ENCODE measurements at places on chromosomes 11 and 22. TPM values are rescaled to one million over a fixed set of nuclear protein-coding genes. Genes with fewer than 3 reads are reported as not detected.

The CHEK2 gene
- total RNA-seq, result 54.4 TPM

The LAYN gene
- total RNA-seq, result 3.1 TPM

The CD3G gene
- not detected for total RNA-seq

The SOX6 gene
- 0.15 TPM for total RNA-seq

The VPS26B gene
- 28.1 TPM for total RNA-seq

DNA sequence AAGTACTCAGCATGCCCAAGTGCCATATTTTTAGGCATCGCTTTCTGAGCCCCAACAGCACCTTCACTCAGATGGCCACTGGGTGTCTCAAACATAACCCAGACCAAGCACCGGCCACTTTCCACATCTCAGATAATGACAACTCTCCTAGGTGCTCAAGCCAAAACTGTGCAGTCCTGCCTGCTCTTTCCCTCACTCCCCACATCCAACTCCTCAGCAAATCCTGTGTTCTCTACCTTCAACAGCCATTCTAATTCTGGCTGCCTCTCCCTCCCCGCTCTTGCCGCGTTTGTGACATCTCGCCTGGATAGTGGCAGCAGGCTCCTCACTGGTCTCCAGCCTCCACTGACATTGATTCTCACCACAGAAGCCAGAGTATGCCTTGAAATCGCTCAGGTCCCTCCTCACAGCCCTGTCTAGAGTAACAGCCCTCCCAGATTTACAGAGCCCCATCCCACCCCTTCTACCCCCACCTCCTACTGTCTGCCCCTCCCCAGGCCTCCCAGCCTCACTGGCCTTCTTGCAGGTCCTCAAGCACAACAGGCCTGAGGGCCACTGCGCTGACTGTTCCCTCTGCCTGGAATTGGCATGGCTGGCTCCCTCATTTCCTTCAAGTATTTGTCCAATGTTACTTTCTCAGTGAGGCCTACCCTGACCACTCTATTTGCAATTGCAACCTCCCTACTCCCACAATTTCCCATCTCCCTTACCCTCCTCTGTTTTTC lies 1.3 kb upstream of the PHETA2 start:
- DNase-seq, result no peak
- no peak overlapping the region for H3K27ac ChIP-seq
- H3K4me3 ChIP-seq, result 0 out of 3 replicates have a peak overlapping the region, but pooled peaks have one; percentile 16
- H3K36me3 ChIP-seq, result peaks cover 6% of the 10 kb centered on the region
- no peaks in the 10 kb centered on the region for H3K4me1 ChIP-seq

GRCh38 chr11:22711071-22711770 lies 44.8 kb downstream of the GAS2 start:
- DNase-seq, result no peak
- H3K27ac ChIP-seq, result no peak overlapping the region
- no peaks in the 10 kb centered on the region for H3K4me1 ChIP-seq
- no peaks in the 10 kb centered on the region for H3K27me3 ChIP-seq
- H3K36me3 ChIP-seq, result no peaks in the 10 kb centered on the region
- H3K4me3 ChIP-seq, result no peak overlapping the region

- no peak for DNase-seq
- H3K27ac ChIP-seq, result no peak overlapping the region
- no peaks in the 10 kb centered on the region for H3K36me3 ChIP-seq
- H3K4me3 ChIP-seq, result no peak overlapping the region
- no peaks in the 10 kb centered on the region for H3K4me1 ChIP-seq
These were observed 684.0 kb upstream of the CCDC90B start for GRCh38 chr11:83970061-83970671.

DNA sequence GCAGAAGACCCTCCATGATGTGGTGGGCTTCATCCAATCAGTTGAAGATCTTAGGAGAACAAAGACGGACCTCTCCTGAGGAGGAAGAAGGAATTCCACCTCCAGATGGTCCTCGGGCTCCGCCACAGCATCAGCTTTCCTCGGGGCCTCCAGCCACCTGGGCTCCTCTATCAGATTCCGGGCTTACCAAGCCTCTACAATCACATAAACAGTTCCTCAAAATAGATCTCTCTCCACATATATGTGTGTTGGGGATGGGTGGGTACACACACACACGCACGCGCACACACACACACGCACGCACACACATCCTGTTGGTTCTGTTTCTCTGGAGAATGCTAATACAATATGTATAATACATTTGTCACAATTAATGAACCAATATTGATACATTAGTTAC lies 18.8 kb upstream of the NLRP6 start:
- H3K27ac ChIP-seq, result no peak overlapping the region
- no peak for DNase-seq
- no peaks in the 10 kb centered on the region for H3K27me3 ChIP-seq
- no peaks in the 10 kb centered on the region for H3K36me3 ChIP-seq
- H3K4me3 ChIP-seq, result no peak overlapping the region
- H3K4me1 ChIP-seq, result no peaks in the 10 kb centered on the region

GRCh38 chr11:117418737-117419481 lies 91.3 kb downstream of the CEP164 start:
- H3K4me1 ChIP-seq, result no peaks in the 10 kb centered on the region
- no peaks in the 10 kb centered on the region for H3K27me3 ChIP-seq
- no peak overlapping the region for H3K27ac ChIP-seq
- H3K4me3 ChIP-seq, result no peak overlapping the region
- no peaks in the 10 kb centered on the region for H3K36me3 ChIP-seq

- DNase-seq, result no peak
- H3K4me1 ChIP-seq, result peaks cover 2% of the 10 kb centered on the region
- no peaks in the 10 kb centered on the region for H3K27me3 ChIP-seq
- no peak overlapping the region for H3K4me3 ChIP-seq
- H3K27ac ChIP-seq, result no peak overlapping the region
These were observed 37.8 kb downstream of the GRIK4 start for GRCh38 chr11:120549346-120549745.

DNA sequence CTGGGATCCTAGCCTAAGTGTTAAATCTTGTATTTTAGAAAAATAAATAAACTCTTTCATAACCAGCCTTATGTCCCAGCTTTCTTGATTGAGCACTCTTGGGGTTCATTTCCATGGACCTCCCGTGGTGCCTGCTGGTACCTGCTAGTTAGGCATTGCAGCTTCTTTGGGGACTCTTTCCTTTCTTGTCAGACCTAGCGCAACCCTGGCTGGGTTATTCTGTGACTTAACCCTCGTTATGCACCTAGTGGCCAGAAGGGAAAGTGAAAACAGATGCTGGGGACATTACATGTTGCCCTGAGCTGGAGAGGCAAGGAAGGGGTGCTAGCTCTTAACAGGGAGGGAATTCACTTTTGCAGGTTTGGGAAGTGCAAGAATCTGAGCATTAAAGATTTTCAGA lies 46.8 kb downstream of the APIP start:
- H3K27ac ChIP-seq, result no peak overlapping the region
- DNase-seq, result peak; percentile 44
- H3K36me3 ChIP-seq, result peaks cover 3% of the 10 kb centered on the region
- H3K4me1 ChIP-seq, result no peaks in the 10 kb centered on the region
- H3K27me3 ChIP-seq, result no peaks in the 10 kb centered on the region

DNA sequence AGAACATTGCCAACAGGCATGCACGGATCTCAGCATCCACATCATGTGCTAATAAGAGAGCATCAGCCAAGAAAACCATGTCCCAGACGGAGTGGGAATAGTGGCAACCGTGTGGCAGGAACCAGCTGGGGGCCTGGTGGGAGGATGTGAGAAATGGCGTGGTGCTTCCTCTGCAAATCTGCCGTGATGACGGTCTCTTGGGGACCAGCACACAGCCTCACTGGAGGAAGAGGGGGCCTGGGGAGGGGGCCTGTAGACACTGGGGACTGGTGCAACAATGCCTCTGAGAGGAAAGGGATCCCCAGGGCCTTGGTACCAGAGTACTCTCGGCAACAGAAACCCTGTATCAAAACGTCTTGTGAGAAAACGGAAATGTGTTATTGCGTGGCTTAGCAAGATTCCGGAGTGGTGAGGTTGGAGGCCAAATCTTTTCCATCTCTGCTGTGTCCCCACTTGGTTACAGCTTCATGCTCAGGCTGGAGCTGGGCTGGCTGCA lies 154.3 kb upstream of the TBCEL start:
- no peaks in the 10 kb centered on the region for H3K4me1 ChIP-seq
- no peak overlapping the region for H3K4me3 ChIP-seq
- no peak overlapping the region for H3K27ac ChIP-seq
- H3K36me3 ChIP-seq, result peaks cover 2% of the 10 kb centered on the region
- no peak for DNase-seq

GRCh38 chr11:7364660-7365059 lies 113.0 kb downstream of the SYT9 start:
- H3K4me3 ChIP-seq, result no peak overlapping the region
- no peak for DNase-seq
- H3K27ac ChIP-seq, result no peak overlapping the region
- no peaks in the 10 kb centered on the region for H3K36me3 ChIP-seq
- no peaks in the 10 kb centered on the region for H3K27me3 ChIP-seq

DNA sequence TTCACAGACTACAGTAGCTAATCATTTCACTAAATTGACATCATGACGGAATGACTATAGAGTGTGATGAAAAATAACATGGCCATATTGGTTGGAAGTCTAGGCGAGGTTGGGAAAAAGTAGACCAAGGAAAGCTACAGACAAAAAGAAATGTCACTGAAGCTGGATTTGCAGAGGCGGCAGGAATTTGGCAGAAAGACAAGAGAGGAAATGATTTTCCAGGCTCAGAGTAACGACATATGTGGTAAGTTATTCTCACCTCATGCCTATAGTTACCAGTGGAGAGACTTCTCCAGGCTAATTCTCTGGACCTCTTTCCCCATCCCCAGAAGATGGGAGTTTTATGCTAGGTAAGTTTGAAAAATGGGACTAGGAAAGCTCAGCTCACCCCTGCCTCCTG lies 1005.8 kb upstream of the CCDC90B start:
- H3K36me3 ChIP-seq, result no peaks in the 10 kb centered on the region
- DNase-seq, result no peak
- H3K27me3 ChIP-seq, result no peaks in the 10 kb centered on the region
- H3K4me3 ChIP-seq, result no peak overlapping the region
- no peaks in the 10 kb centered on the region for H3K4me1 ChIP-seq

GRCh38 chr11:34180040-34180813 lies 74.8 kb downstream of the NAT10 start:
- no peaks in the 10 kb centered on the region for H3K36me3 ChIP-seq
- no peak for DNase-seq
- H3K4me1 ChIP-seq, result no peaks in the 10 kb centered on the region
- no peak overlapping the region for H3K4me3 ChIP-seq
- H3K27me3 ChIP-seq, result no peaks in the 10 kb centered on the region

- H3K36me3 ChIP-seq, result no peaks in the 10 kb centered on the region
- 0 out of 2 replicates have a peak, but pooled peaks cover 3% of the 10 kb centered on the region for H3K4me1 ChIP-seq
- H3K27me3 ChIP-seq, result no peaks in the 10 kb centered on the region
- no peak overlapping the region for H3K27ac ChIP-seq
- no peak overlapping the region for H3K4me3 ChIP-seq
- DNase-seq, result no peak
These were observed 61.9 kb upstream of the BARX2 start for GRCh38 chr11:129313541-129314297.

GRCh38 chr11:132848336-132848735 lies 684.0 kb downstream of the OPCML start:
- H3K4me1 ChIP-seq, result no peaks in the 10 kb centered on the region
- no peak overlapping the region for H3K4me3 ChIP-seq
- H3K36me3 ChIP-seq, result no peaks in the 10 kb centered on the region

GRCh38 chr11:76614471-76615179 lies 55.9 kb downstream of the LRRC32 start:
- no peak overlapping the region for H3K4me3 ChIP-seq
- DNase-seq, result no peak
- no peaks in the 10 kb centered on the region for H3K4me1 ChIP-seq
- peaks cover 9% of the 10 kb centered on the region for H3K36me3 ChIP-seq
- no peak overlapping the region for H3K27ac ChIP-seq

GRCh38 chr11:113526521-113526920 lies 51.3 kb upstream of the DRD2 start:
- H3K36me3 ChIP-seq, result peaks cover 12% of the 10 kb centered on the region
- H3K27ac ChIP-seq, result no peak overlapping the region
- no peaks in the 10 kb centered on the region for H3K27me3 ChIP-seq
- no peak overlapping the region for H3K4me3 ChIP-seq

DNA sequence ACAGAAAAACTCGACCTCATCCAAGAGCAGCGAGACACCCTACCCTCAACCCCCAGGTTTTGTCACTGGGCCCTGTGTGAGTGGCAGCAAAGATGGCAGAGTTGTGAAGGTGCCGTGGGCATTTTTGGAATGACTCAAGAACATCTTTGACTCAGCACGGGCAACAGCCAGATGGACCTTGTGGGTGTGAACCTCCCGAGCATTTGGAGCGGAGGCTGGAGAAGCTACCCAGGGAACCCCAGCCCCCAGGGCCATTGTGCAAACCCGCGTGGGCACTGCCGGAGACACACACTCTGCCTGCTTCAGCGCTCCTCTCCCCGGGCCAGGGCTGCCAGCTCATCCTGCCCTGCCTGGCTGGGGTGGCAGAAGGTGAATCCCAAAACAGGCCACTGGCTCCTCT lies 66.1 kb downstream of the PANX1 start:
- H3K27me3 ChIP-seq, result no peaks in the 10 kb centered on the region
- peaks cover 5% of the 10 kb centered on the region for H3K4me1 ChIP-seq
- no peaks in the 10 kb centered on the region for H3K36me3 ChIP-seq
- no peak overlapping the region for H3K27ac ChIP-seq
- DNase-seq, result no peak

GRCh38 chr22:27309697-27310096 lies 491.9 kb downstream of the MN1 start:
- H3K27me3 ChIP-seq, result no peaks in the 10 kb centered on the region
- H3K4me3 ChIP-seq, result no peak overlapping the region
- H3K36me3 ChIP-seq, result no peaks in the 10 kb centered on the region
- H3K4me1 ChIP-seq, result peaks cover 13% of the 10 kb centered on the region

DNA sequence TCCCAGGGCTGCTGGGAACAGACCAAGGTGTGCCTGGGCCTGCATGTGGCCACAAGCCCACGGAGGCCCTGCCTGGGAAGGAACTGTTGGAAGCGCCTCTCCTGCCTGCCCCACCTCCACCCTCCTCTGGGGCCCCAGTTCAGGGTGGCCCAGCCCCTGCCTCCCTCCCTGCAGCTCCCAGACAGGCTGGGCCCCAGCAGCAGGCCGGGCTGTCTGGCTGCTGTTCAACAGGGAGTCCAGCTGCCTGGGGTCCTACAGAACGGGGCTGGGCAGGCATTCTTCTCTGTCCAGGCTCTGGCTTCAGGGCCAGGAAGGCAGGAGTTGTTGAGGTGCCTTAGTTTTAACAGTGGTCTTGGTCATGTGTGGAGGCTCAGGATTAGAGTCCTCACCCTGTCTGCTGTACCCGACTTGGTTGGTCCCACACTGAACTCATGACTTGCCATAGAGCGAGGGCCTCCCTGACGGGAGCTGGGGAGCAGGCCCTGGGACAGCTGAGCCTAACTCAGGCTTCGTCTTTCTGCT lies 11.8 kb downstream of the PRDM11 start:
- H3K36me3 ChIP-seq, result no peaks in the 10 kb centered on the region
- no peak for DNase-seq
- H3K27me3 ChIP-seq, result no peaks in the 10 kb centered on the region
- no peaks in the 10 kb centered on the region for H3K4me1 ChIP-seq
- no peak overlapping the region for H3K27ac ChIP-seq
- no peak overlapping the region for H3K4me3 ChIP-seq

Measured in H9 (cell line).